Neural progenitor cell (in vitro differentiated cells): ENCODE measurements at places on chromosomes 12 and 14. TPM values are rescaled to one million over a fixed set of nuclear protein-coding genes. Genes with fewer than 3 reads are reported as not detected.

Gene CCDC197
- not detected in 2 replicates for total RNA-seq

Gene ARID4A
- total RNA-seq = 12.6 and 24.1 TPM in 2 replicates

Gene SDSL
- total RNA-seq = 3.1 and 3.5 TPM in 2 replicates

Gene SRSF9
- 257 and 273 TPM in 2 replicates for total RNA-seq

Gene PIK3C2G
- not detected in 2 replicates for total RNA-seq

Gene MYRFL
- 0.37 TPM in 1 of 2 replicates, not detected in the other for total RNA-seq

Gene PLEKHD1
- total RNA-seq = not detected in 2 replicates

Gene BCAT1
- 246 and 287 TPM in 2 replicates for total RNA-seq

Gene TSPAN8
- not detected in 2 replicates for total RNA-seq

GRCh38 chr14:77612011-77612620 lies 4.3 kb downstream of the SPTLC2 start:
- H3K27ac ChIP-seq = no peak overlapping the region
- peaks cover 13% of the 10 kb centered on the region for H3K27me3 ChIP-seq
- no peak for DNase-seq
- H3K4me1 ChIP-seq = peaks cover 15% of the 10 kb centered on the region

DNA sequence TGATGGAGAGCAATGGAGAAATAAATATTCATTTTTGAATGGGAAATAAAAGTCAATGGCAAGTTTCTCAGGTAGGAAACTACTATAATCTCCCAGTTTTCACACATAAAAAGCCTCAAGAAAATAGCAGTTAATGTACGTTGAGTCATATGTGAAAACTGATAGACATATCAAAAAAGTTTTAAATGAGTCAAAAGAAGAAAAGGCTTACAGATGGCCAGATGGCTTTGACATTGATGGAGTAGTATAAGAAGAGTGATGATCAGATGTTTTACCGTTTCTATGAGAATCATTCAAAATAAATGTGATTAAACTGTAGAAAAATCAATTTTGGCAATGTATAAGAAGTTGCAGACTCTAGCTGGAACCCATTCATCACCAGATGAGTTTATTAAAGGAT lies 97.8 kb downstream of the LLPH start:
- no peaks in the 10 kb centered on the region for H3K27me3 ChIP-seq
- no peaks in the 10 kb centered on the region for H3K36me3 ChIP-seq
- no peak overlapping the region for H3K27ac ChIP-seq
- DNase-seq = no peak

- H3K36me3 ChIP-seq = no peaks in the 10 kb centered on the region
- no peak overlapping the region for H3K27ac ChIP-seq
- H3K4me1 ChIP-seq = no peaks in the 10 kb centered on the region
These were observed 463.5 kb upstream of the NOVA1 start for GRCh38 chr14:27061299-27061698.

GRCh38 chr14:95948558-95948981 lies 71.9 kb downstream of the TUNAR start:
- peak; percentile 91 for DNase-seq
- no peaks in the 10 kb centered on the region for H3K36me3 ChIP-seq
- no peaks in the 10 kb centered on the region for H3K27me3 ChIP-seq
- H3K27ac ChIP-seq = peak overlapping the region; percentile 94
- H3K4me1 ChIP-seq = peaks cover 36% of the 10 kb centered on the region

DNA sequence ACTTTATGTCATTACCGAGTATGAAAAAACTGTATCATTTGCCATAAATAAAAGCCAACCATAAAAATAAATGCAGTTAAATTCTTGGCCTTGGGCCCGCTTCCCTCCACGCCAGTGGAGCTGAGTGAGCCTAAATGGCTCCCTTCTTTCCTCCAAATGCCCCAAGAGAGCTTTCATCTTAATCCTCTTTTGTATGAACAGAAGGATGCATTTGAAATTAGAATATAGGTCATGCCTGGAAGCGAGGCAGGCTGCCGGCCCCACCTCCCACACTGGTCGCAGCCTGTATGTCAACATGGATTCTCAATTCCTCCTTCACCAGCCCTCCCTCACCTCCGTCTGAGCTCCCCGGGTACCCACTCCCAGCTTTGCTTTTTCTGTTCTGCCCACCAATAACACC lies 245.7 kb downstream of the SLC15A4 start:
- H3K36me3 ChIP-seq = no peaks in the 10 kb centered on the region
- H3K27ac ChIP-seq = no peak overlapping the region
- DNase-seq = no peak
- no peaks in the 10 kb centered on the region for H3K4me1 ChIP-seq

DNA sequence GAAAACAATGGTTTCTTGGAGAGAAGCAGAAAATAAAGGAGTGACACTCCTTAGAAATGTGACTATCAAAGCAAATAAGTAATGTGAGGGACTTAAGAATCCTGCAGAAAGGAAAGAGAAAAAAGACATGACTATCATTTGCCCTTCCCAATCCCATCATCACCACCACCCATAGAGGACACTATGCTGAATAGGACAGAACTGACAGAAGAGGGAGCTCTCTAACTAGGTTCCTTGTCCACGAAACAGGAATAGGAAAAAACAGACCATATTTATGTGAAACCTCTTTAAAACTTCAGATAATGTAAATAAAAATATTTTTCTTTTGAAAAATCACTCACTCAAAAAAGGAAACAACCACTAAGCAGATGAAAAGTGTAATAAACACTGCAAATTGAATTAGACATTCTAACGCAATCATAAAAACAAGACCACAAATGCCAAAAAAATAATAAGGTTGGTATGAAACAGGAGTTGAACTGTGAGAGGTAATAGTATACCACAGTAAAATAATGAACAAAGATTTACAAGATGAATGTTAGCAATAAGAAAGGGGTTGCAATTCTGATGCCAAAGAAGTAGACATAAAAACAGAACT lies 24.1 kb downstream of the KLRD1 start:
- H3K36me3 ChIP-seq = no peaks in the 10 kb centered on the region
- H3K27ac ChIP-seq = no peak overlapping the region
- peak; percentile 72 for DNase-seq
- no peaks in the 10 kb centered on the region for H3K4me1 ChIP-seq

- no peak overlapping the region for H3K27ac ChIP-seq
- DNase-seq = no peak
- H3K36me3 ChIP-seq = no peaks in the 10 kb centered on the region
- peaks cover 4% of the 10 kb centered on the region for H3K4me1 ChIP-seq
- H3K27me3 ChIP-seq = no peaks in the 10 kb centered on the region
These were observed 137.6 kb upstream of the TBX3 start for GRCh38 chr12:114821570-114821969.

DNA sequence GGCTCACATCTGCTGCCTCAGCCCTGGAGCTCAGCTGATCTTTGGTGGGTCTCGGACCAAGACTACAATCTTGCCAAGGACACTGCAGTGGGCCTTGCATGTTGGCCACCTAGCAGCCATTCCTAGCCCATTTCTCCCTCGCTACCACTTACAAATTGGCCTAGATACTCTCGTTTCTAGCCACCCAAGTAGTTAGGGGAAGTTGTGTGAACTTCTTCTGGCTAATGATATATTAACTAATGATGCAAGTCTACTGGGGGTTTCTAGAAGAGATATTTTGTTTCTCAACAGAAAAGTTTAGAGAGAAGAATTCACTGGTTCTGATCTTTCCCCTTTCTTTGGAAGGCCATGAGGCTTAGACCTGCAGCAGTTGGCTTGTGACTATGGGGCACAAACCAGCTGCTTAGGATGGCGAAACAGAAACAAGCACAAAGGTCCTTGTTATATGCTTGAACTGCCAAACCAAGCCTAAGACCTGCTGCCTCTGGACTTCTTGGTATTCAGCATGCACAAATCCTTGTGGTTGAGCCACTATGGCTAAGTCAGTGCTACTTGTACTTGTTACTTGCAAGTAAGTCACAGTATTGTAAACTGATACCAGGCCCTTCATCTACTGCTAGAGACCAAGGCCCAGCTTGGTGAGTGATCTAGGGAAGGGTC lies 30.5 kb upstream of the GPATCH2L start:
- no peak for DNase-seq
- H3K27me3 ChIP-seq = no peaks in the 10 kb centered on the region
- no peak overlapping the region for H3K4me3 ChIP-seq

DNA sequence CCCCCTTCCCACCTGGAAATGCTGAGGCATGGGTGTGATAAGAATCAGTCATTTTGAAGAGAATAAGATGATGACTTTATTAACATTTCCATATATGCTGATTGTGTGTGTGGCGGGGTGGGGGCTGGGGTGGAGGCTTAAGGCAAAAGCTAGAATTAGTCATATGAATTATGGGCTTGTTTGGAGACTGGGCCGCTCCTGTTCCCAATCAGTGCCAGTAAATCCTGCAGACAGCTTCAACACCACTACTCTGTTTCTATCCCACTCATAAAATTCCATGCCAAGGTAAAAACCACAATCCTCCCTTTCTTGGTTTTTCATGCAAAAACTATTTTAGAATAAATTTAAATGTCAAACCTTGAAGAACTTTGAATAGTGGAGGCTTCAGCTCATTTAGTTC lies 29.9 kb upstream of the SLC38A2 start:
- no peak overlapping the region for H3K4me3 ChIP-seq
- peaks cover 6% of the 10 kb centered on the region for H3K4me1 ChIP-seq
- no peaks in the 10 kb centered on the region for H3K36me3 ChIP-seq
- DNase-seq = no peak

- no peak overlapping the region for H3K4me3 ChIP-seq
- peak; percentile 17 for DNase-seq
- H3K4me1 ChIP-seq = peaks cover 20% of the 10 kb centered on the region
These were observed 48.7 kb upstream of the WSCD2 start for GRCh38 chr12:108080363-108080762.

- no peak overlapping the region for H3K27ac ChIP-seq
- peaks cover 20% of the 10 kb centered on the region for H3K4me1 ChIP-seq
- DNase-seq = peak; percentile 52
- H3K27me3 ChIP-seq = no peaks in the 10 kb centered on the region
These were observed 24.6 kb downstream of the TPCN1 start for GRCh38 chr12:113245695-113246477.

- H3K4me3 ChIP-seq = no peak overlapping the region
- no peaks in the 10 kb centered on the region for H3K36me3 ChIP-seq
- H3K27me3 ChIP-seq = no peaks in the 10 kb centered on the region
- H3K27ac ChIP-seq = no peak overlapping the region
- no peak for DNase-seq
- H3K4me1 ChIP-seq = peaks cover 36% of the 10 kb centered on the region
These were observed 405.9 kb downstream of the TMTC2 start for GRCh38 chr12:83092606-83093005.

DNA sequence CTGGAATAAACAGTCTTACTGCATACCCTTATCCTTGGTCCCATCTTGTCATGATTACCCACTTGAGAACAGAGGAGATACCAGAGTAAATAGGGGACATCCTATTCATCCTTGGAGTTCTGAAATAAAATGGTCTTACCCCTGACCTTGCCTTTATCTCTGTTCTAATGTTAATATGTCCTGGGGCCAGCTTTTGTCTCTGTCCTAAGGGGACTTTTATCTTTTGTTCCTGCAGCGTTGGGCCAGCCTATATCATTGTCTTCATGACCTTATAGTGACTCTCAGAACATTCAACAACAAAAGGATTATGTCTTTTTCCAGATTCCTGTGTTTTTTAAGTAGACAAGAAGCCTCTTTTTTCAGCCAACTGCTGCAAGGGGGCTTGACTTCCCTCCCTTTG lies 1057.5 kb downstream of the LRFN5 start:
- H3K27me3 ChIP-seq = no peaks in the 10 kb centered on the region
- no peaks in the 10 kb centered on the region for H3K36me3 ChIP-seq
- no peak for DNase-seq
- H3K27ac ChIP-seq = no peak overlapping the region

DNA sequence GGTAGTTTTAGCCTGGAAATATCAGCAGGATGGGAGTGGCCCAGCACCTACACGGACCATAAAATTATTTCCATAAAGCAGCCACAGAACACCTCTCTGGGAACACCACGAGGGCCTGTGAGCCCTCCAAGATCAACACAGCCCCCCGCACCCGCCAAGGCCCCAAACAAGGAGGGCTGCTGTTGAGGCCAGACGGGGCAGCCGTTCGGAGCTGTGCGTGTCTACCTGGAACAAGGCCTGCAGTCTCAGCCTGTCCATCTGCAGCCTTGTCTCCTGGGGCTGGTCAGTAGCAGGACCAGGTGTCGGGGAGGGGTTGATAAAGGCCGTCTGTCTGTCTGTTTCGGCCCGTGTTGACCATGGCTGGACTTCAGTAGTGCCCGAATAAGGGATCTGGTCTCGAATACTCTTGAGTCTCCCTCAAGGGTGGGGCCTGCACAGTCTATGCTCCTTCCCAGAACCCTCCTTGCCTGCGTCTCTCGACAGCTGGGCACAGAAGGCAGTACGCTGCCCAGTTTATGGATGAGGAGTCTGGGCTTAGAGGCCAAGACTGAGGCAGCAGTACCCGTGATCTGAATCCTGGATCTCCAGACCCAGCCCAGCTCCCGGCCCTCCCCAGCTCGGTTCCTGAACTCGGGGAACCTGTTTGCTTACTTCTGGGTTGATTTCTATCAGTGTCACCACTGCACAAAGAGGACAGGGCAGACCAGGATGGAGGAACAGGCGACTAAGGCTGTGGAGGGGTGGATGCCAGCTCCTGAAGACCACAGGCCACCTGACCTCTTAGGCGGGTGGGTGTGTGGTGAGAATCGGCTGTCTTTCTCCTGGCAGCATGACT lies 23.1 kb upstream of the DLK1 start:
- no peaks in the 10 kb centered on the region for H3K36me3 ChIP-seq
- H3K4me3 ChIP-seq = no peak overlapping the region
- DNase-seq = no peak
- no peak overlapping the region for H3K27ac ChIP-seq
- peaks cover 1% of the 10 kb centered on the region for H3K27me3 ChIP-seq

GRCh38 chr12:108784270-108784669 lies 53.0 kb upstream of the CORO1C start:
- H3K4me1 ChIP-seq = peaks cover 19% of the 10 kb centered on the region
- no peaks in the 10 kb centered on the region for H3K27me3 ChIP-seq
- H3K4me3 ChIP-seq = peak overlapping the region; percentile 11
- peak overlapping the region; percentile 84 for H3K27ac ChIP-seq

DNA sequence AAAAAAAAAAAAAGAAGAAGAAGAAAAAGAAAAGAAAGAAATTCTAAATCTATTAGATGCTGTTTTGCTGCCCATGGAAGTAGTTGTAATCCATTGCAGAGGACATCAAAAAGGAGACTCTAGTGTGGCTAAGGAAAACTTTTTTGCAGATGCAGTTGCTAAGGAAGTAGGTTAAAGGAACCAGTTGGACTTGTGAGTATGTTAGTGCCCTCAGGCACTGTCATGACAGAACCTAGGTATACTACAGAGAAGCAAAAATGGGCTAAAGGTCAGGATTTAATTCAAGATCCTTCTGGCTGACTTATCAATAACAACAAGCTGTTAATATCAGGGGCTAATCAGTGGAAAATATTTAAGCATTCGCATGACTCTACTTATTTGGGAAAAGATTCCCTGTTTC lies 1571.6 kb upstream of the FLRT2 start:
- no peak overlapping the region for H3K4me3 ChIP-seq
- H3K27ac ChIP-seq = no peak overlapping the region
- peaks cover 8% of the 10 kb centered on the region for H3K4me1 ChIP-seq
- no peaks in the 10 kb centered on the region for H3K36me3 ChIP-seq
- H3K27me3 ChIP-seq = no peaks in the 10 kb centered on the region

- peak; percentile 53 for DNase-seq
- peak overlapping the region; percentile 72 for H3K4me3 ChIP-seq
- H3K4me1 ChIP-seq = peaks cover 9% of the 10 kb centered on the region
- peaks cover 26% of the 10 kb centered on the region for H3K27me3 ChIP-seq
These were observed 847 bp downstream of the MMP14 start for GRCh38 chr14:22837114-22837749.
